ENCODE measurements at places on chromosomes 16 and 17.

GRCh38 chr16:68695575-68695974 is 41.5 kb upstream of the CDH1 start:
- DNase-seq, result no peak

DNA sequence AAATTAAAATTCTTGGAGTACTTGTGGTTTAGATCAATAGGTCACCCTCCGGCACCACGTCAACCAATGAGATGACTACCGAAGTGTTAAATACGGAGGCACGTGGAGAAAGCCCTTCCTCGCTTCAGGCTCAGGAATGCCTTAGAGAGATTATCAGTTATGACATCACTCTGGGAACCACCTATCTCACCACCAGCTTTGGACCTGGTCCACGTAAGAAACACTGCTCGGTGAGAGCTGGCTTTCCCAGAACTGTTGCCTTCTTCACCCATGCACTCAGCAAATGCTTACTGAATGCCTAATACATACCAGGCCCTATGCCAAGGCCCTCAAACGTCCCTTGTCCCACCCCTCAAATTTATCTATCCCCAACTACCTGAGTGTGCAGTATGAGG is 71.3 kb downstream of the SMG6 start:
- DNase-seq, result no peak

GRCh38 chr17:40966848-40967247 is at the start of gene KRT39:
Gene KRT39, minus strand, starts transcription at chr17:40966948. Its CDS starts 92 bp downstream, at chr17:40966856.
- DNase-seq, result no peak

- no peak for DNase-seq
Observed at GRCh38 chr16:12083631-12084030, 107.1 kb downstream of the SNX29 start.

- DNase-seq, result no peak
Observed at GRCh38 chr16:77443357-77444146, 8.7 kb upstream of the ADAMTS18 start.

- DNase-seq, result no peak
Observed at GRCh38 chr16:83633286-83633685, 174.5 kb upstream of the HSBP1 start.

DNA sequence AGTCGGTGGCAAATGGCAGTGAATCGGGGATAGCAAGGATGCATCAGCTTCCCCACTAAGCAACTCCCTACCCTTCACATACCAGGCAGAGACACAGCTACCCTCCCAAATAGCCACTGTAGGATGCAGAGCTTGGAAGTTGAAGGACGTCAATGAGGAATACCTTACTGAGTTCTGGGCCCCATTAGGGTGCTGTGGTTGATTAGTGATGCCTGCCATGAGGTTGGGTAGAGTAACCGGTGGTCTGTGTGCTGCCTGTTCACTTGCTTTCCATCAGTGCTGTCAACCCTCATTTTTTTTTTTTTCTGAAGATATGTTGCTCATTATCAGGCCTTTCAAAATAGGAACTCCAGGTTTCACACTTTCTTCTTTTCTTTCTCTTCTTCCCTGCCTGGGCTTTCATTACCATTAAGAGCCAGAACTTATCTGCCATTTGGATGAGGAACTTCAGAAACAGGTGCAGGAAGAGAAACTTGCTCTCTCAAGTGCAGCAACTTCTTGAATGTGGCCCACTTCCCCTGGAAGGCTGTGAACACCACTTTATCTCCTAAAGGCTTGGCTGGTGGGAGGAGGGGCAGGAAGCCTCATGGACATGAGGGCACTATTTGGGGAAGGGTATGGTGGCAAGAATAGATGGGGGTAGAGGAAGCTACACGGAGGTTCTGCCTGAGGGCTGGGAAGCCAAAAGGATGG is 183.5 kb downstream of the NTN1 start:
- DNase-seq, result no peak

DNA sequence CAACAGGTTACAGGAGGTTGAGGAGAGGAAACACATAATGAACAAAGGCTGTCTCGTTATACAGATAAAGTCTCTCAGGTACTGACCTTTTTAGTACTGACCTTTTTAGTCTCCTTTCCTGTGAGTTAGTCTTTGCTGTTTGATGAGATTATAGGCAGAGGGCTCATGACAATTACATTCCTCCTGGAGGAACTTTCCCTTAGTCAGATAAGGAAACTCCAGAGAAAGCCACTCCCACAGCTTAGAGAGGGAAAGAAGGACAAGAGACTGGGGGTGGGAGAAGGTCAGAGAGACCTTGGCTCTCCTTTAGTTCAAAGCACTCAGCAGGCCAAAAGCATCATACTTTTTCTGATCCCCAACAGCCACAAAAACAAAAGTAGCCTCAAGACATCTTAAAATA is 15.3 kb upstream of the PSMD7 start:
- no peak for DNase-seq

- no peak for DNase-seq
Observed at GRCh38 chr17:39999067-39999466, 16.2 kb upstream of the CSF3 start.

GRCh38 chr16:86052926-86053325 is 154.0 kb downstream of the IRF8 start:
- no peak for DNase-seq

DNA sequence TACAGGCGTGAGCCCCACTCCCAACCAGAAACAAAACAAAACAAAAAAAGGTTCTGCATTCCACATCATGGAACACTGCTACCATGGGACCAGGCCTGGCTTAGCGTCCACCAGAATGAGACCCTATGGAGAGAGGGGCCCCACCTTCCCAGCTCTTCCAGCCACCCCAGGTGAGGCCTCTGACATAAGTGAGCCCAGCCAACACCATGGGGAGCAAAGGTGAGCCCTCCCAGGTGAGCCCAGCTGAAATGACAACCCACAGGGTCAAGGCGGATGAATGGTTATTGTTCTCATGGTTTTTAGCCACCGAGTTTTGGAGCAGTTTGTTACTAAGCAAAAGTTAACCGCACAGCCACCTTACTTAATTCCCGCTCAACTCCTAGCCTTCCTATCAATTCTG is 16.3 kb downstream of the LGALS3BP start:
- DNase-seq, result no peak

DNA sequence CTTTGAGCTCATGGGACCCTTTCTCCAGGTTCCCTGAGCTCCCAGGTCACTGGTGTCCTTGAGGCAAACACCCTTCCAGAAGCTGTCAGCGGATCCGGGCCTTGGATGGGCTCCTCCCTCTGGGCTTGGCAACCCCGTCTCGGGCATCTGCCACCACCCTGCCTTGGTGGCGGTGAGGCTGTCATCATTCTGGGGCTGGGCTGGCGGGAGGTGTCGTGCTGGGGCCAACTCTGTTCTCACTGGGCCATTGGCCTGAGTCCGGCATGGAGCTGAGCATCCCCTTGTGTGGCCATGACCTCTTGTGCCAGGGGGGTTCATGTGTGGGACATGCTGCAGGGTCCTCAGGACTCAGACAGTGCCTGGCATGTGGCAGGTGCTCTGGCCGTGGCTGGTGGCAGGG is 197.6 kb downstream of the LAT start:
- no peak for DNase-seq

DNA sequence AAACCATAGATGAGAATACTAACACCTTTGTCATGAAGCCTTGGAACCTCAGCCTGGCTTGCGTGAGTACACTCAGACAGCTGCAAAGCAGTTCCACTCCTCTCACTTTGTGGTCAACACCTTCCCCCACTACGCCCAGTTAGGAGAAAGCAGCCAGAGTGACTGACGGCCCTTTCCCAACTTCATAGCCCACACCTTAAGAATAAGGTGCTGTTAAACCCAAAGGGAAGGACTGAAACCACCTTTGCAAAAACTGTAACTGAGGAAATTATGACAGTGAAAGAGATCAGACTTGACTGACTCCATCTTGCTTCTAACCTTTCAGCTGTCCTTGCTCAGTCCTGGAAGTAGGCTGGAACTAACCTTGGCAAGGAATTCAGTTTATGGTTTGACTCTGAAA is 13.7 kb downstream of the N4BP1 start:
- DNase-seq, result no peak

DNA sequence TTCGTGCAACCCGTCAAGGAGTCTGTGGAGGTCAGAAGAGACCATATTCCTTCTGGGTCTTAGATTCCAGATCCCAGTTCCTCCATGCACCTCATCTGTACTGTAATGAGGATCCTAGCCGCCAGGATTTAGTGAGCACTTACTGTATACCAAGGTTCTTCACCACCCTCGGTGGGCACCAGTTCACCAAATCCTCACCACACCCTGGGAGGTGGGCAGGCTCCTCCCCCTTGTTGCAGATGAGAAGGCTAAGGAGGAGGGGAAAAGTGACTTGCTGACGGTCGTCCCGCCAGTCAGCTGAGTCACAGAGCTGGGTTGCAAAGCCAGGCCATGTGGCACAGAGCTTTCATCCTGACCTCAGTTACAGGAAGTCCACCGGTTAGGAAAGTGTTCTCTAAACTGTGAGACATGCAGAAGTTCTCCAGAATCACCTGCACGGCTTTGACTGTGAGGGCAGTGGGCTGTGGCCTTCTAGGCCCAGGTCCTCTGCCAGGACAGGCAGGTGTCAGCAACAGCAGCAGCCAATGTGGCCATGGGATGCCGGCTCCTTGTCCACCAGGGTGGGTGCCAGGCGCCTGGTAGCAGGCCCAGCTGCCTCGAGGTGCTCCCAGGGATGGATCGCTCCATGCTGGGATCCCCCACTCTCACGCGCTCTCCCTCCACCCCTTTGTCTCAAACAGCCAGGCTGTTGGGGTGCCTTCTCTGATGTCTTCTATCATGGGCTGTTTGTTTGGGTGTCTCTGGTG is 240.3 kb upstream of the GSE1 start:
- DNase-seq, result no peak

- DNase-seq, result no peak
Observed at GRCh38 chr16:28826141-28826540, 3.3 kb downstream of the ATXN2L start.

DNA sequence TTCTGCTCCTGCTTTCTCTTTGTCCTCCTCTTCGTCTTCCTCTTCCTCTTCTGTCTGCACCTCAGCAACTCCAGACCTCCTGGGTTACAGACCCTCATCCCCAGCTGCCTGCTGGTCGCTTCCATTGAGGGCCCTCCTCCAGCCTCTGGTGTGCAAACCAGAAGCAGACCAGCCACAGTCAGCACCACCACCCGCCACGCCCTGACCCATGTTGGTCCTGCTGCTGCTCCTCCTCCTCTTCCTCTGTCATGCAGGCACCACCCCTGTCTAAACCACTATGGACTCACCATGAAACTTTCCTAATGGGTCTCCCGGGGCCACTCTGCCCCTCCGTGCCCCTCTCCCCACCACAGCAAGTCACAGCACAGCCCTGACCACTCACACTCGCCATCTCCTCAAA is 11.4 kb upstream of the OGFOD3 start:
- DNase-seq, result no peak

DNA sequence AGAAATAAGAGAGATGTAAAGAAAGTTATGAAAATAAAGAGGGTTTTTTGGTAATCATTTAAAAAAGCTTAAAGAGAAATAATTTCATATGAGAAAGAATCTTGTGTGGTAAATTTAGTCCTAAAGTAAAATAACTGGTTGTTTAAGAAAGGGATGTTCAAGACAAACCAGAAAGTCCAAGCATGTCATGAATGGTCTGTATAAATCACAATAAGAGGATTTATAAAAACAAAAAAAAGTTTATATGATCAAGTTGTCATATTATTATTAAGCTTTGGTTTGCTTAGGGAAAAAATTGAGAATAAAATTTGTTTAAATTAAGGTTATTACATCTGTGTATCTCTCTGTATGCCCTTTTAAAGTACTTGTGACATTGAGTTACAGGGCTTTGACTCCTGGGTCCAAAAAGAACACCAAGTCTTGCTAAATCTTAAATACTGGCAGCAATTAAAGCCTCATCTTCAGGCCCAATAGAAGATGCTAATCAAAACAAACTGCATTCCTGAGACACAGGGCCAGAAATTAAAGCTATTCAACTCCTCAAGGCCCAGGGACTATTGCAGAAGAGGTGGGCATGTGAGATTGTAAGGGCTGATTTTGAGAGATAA is 15.6 kb upstream of the TRIM25 start:
- no peak for DNase-seq

DNA sequence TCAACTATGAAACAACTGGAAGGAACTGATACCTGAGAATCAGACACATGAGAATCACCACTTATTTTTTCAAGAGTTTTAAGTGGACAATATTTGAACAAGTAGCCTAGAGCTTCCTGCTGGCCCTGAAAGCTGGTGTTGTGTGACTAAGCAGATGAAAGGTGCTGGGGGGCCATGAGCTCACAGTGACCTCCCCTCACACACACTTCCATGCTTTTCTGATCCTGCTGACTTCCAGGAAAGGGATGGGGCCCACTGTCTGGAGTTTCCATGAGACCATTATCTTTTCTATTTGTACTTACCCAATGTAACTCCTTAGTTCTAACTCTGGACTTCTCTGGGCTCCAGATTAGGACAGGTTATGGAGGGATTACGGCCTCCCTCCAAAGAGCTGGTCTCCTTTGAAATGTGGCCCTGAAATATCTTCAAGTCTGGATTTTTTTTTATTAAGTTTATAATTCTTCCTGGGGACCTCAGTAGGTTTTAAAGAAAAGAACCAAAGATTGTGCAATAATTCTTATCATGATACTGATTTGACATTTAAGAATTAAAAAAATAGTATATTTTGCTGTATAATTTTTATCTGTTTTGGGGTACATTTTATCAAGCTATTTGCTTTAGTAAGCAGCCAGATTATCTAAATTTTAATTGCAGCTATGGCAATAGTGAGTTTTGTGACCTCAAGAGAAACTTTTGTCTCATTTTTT is 4.9 kb downstream of the CAPNS2 start:
- DNase-seq, result no peak

DNA sequence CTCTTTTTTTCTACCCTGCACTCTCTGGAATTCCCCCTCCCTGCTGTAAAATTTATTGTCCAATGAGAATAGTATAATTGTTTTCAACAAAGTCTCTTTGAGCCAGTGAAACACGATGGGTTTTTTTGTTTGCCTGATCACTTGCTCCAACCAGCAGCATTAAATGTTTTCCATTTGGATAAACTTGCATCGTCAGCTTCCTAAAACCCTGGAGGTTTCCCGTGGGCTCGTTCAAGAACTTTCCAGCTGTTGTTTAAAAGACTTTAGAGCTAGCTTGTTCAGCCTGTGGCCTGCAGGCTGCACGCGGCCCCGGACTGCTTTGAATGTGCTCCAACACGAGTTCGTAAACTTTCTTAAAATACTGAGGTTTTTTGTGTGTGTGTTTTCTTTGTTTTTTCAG is 14.9 kb downstream of the NAGPA start:
- no peak for DNase-seq

DNA sequence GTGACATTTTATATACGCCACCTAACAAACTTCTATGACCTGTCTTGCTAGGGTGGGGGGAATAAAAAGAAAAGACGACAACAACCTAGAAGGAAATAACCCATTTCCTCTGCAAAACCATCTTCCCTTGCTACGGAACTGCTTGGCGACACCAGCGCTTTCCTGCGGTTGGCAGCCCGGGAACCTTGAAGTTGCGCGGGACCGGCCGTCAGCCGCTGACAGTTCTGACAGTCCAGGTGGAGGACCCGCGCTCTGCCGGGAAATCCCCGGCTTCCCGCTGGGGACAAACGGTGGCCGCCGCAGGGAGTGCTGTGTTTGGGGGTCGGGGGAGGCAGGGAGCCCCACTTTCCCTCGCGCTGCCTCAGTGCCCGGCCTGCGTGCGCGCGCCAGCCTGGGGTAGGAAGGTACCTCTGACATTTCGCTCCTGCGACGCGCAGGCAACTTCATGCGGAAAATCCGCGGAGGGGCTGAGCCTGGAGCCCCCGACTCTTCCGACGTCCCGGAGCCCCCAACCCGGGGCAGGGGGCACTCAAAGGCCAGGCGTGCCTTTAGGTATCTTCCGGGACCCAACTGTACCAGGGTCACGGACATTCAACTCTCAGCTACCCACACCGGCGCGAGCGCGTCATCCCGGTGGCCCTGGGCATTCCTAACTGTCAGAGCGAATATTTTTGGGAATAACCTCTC is 516 bp downstream of the SLC16A6 start:
- no peak for DNase-seq
